ENCODE measurements at places on chromosomes 2 and 18.

- DNase-seq, result no peak
Observed at GRCh38 chr2:98702858-98703620, 27.9 kb downstream of the MGAT4A start.

DNA sequence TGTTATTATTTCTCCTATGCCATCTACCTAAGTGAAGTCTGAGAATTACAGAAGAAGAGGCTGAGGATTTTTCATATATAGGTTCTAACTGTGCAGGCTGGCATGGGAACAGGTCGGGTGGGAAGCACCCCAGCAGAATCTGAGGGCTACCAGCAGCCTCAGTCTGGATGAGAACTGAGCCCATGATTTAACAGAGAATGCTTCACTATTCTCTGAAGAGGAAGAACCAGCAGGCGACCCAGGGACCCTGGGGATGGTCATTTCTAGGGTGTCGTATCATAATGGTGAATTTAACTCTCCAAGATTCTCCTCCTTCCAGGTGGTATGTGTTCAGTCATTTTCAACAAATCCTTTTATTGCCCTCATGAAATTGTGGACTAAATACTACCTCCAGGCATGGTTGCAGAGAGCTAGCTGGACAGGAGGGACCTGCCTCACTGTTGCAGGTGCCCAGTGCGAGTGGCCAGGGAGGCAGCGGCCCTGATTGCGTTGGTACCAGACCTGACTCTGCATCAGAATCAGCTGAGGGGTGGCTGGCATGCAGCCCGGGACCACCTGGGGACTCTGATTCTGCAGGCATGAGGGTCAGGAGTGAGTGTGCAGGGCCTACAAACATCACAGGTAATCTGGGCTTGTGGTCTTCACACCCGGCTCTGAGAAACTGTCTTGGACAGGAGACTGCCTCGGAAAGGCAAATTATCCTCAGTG lies 272.2 kb downstream of the TSN start:
- DNase-seq, result no peak

- no peak for DNase-seq
Observed at GRCh38 chr2:182866461-182867406, at the start of gene FRZB. Gene FRZB (minus strand): TSS chr2:182866637. CDS start chr2:182866552, 85 bp downstream.

- no peak for DNase-seq
Observed at GRCh38 chr2:19059076-19059475, 299.3 kb downstream of the OSR1 start.

- DNase-seq, result no peak
Observed at GRCh38 chr2:30670453-30670852, 136.8 kb downstream of the CAPN13 start.

- DNase-seq, result no peak
Observed at GRCh38 chr2:235640377-235640776, 146.5 kb downstream of the AGAP1 start.

DNA sequence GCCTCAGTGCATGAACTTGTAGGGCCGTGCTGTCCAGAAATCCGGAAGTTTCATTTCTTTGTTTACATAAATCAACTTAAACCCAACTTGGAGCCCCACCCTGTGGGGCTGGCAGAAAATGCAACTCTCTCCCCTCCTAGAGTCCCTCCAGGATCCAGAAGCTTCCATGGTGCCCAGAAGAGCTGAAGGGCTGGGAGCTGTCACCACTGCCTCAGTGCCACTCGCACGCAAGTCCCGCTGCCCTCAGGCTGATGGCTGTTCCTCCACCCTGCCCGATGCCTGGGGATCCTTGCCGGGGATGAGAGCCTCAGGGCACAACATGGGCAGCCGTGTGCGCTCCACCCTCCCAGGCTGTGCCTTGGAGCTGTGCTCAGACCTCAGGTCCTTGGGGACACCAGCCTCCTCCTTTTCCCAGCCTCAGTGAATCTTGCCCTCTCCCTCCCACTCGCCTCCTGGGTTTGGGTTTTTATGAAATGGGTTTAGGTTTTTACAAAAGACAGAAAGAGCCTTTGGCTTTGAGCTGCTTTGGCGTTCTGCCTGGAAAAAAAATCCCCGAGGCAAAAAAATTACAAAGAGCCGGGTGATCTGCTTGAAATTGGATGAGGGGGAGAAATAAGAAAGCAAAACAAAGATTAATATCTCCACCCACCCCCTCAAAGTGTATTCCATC lies 155.2 kb downstream of the TWIST2 start:
- no peak for DNase-seq

- no peak for DNase-seq
Observed at GRCh38 chr2:219247678-219248642, 2.7 kb downstream of the STK16 start.

DNA sequence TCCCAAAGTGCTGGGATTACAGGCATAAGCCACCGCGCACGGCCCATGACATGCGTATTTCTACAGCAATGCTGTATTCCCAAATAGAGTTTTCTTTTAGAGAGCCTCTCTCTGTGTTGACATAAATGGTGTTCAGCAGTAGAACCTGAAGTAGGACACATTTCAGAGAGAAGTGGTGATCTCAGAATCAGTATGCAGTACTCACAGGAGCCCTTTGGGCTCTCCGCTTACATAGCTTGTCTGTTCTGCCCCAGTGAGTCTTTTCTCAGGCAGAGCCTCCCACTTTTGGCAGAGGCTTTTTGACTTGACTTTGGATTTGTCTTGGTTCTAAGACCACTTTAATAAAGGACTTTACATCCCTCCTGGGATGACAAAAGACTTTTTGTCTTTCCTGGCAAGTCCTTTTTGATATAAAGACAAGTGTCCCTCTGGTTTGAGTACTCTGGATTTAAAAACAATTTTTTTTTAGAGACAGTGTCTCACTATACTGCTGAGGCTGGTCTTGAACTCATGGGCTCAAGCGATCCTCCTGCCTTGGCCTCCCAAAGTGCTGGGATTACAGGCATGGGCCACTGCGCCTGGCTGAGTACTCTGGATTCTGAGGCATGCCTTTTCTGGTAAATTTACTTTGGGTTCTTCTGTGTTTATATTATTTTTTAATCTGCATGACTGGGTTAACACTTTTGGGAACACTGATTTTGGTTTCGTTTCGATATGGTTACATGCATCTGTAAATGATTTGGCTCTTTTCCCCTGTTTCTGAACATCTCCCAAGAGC lies 113.3 kb downstream of the SMAD2 start:
- no peak for DNase-seq

GRCh38 chr2:3756306-3756705 lies 52.9 kb downstream of the DCDC2C start:
- no peak for DNase-seq

- peak; percentile 59 for DNase-seq
Observed at GRCh38 chr18:23231340-23232021, 96.2 kb downstream of the CABLES1 start.

DNA sequence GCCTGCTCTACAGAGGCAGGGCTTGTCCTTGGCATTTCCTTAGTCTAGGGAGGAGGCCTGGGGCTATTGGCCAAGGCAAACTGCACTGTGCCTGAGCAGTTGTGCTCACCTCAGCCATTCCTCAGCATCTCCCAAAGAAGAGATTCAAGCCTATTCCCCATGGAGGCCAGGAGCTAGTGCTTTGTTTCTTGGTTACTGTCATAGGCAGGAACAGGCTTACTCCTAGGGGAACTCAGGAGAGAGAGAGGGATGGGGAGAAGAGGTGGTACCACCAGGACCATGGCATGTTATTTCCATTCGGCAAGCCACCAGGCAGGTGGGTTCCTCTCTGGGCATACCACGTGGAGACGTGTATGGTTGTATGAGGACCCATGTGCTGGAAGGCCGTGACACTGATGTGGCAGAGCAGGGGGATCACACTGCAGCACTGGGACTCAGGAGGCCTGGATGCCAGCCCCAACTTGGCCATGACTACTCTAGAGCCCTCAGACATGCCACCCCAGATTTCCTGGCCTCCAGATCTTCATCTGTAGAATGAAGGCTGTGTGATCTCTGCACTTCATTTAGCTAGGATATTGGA lies 233.7 kb downstream of the LOXHD1 start:
- DNase-seq, result no peak

- DNase-seq, result no peak
Observed at GRCh38 chr2:74843899-74844298, 10.0 kb downstream of the HK2 start.

- no peak for DNase-seq
Observed at GRCh38 chr2:44562737-44563136, 201.0 kb downstream of the CAMKMT start.

DNA sequence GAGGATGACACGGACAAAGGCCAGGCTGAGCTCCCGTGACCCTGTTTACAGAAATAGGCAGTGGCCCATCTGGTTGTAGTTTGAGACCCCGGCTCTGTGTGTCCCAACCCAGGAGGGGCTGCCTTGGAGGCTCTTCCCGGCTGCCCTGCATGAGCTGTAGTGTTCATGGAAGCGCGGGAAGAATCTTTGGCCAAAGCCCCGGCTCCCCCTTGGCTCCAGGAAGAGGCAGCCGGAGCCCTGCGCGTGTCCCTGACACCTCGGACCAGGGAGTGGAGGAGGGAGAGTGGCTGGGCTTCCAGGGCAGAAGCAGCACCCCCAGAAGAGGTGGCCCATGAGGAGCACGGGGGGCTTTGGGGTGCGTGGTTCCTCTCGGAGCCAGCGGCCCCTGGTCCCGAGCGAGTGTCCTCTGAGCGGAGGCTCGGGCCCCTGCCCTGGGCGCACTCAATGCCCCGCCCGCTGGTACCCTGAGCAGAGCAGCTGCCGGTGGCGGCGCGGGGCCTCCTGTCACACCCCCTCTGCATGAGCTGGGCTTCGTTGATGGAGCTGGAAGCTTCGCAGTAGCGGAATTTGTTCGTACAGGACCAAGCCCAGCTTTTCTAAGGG lies 21.7 kb downstream of the GPR35 start:
- peak; percentile 10 for DNase-seq

DNA sequence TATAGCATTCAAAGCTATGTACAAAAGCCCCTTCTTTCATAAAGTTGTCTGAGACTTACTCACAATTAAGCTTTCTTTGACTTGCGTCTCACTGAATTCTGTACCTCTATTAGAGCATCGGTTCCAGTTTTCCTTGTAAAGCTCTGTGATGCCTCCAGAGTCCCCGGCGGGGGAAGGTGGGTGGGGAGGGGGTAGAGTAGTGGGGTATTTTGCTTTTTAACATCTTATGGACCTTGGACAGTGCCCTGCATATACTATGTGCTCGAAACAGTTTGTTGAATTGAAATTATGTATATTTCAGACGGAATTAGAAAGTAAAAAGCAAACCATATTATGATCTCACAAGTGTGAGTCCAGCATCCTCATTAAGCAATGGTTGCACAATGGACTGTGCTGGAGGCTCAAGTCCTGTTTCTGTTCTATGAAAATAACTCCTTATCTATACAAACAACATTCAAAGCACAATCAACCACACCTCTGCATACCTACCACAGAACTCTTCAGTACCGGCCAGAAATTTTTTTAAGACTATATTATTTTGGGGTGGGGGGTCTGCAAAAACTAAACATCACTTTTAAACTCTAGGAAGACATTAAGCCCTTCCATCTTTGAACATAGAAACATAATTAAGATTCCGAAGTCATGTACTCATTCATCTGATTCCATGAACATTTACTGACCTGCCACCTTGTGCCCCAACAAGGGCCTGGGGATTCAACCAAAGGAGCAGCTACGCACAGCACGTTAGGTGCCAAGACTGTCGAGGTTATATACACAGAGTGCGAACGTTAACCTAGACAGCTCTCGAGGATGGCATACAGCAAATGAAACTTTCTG lies 908 bp downstream of the STAT1 start:
- no peak for DNase-seq

DNA sequence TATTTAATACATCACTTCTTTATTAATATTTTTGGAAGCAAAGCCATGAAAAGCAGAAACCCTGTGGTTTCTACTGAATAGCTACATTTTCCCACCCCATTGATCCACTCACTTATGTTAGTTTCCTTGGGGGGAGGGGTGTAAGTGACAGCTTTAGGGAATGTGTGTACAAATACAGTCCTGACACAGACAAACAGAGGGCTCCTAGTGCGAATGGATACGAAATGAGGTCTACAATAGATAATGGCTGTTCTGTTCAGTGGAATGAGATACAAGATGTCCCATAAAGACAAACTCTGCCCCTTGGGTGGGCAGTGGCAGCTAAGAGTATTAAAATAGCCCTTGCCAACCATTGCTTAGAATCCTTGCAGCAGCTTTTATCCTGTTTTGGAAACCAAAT lies 312.9 kb downstream of the NCKAP5 start:
- DNase-seq, result no peak

- no peak for DNase-seq
Observed at GRCh38 chr2:1854729-1855547, 110.6 kb upstream of the PXDN start.

DNA sequence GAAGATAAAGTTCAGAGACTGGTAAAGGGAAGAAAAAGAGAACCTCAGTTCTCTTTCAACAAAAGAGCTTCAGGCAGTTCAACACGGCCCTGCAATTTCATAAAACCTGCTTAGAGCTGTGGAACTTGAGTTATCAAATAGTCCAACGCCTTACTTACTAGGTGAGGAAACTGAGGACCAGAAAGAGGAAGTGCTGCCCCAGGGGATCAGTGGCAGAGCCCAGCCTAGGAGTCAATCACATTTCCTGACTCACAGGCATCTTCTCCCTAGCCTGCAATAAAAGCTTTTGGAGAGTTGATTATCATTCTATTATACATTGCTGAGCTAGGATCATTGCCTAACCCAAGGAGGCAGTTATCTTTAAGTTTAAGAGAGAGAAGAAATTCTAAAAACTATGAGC lies 77.4 kb downstream of the TXNL1 start:
- no peak for DNase-seq

DNA sequence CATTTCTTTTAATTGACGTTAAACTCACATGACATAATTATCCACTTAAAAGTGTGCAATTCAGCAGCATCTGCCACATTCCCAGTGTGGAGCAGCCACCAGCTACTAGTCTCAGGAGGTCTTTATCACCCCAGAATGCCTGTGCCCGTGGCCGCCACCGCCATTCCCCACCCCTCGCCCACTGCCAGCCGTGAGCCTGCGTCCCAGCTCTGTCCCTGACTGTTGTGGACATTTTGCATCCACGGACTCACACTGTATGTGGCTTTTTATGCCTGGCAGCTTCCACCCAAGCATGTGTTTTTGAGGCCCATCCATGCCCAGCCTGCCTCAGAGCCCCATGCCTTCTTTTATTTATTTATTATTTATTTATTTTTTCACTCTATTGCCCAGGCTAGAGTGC lies 9.2 kb downstream of the BOK start:
- DNase-seq, result no peak

DNA sequence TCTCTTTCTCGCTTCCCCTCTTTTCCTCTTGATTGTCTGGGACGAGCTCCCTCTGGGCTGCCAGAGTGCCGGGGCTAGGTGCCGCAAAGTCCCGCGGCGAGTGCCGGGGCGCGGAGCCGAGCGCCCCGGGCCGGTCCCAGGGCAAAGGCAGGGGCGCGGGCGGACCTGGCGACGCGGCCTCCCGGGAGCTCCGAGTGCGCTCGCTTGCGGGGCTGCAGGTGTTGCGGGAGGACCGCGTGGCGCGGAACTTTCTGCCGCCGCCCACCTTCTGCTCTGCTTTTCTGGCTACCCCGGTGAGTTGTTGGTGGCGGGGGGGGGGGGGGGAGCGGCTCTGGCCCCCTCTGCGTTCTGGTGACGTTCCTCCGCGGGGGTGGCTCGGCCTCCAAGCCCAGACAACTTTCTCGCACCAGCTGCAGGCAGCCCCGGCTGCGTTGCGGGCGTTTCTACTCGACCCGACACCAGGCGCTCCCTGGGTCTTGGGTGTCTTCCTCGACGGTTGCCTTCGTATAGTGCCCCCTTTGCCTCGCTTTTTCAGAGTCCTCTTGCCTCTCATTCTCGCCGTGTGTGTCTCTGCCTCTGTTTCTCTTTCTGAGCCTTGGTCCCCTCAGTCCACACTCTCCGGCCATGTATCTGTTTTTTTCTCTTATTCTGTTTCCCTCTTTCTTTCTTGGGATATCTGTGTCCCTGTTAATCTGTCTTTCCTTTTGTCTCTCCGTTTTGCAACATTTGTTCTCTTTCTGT lies 759 bp downstream of the GALNT13 start:
- no peak for DNase-seq

GRCh38 chr2:134292514-134292913 lies 38.6 kb downstream of the MGAT5 start:
- DNase-seq, result no peak

Data from GM12892 (cell line).